ENCODE measurements at places on chromosomes 1 and 21.

DNA sequence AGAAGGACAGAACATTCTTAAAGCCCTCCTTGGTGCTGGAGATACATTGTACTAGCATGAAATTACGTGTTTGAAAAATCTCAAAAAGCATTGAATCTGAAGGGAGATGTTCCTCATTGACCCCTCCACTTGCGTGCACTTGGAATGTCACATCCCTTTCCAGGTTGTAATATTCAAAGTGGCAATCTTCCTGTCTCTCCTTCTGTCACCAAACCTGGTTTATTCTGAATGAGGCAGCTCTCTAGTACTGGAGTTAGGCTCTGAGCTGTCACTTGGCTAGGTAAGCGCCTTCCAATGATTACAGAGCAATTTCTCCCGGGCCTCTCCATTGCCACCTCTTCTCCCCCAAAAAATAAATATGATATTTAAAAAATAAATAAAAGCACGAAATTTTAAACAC is 855 bp downstream of the DSCAM start:
- peak; percentile 52 for DNase-seq

GRCh38 chr1:115114308-115114707 is 25.0 kb upstream of the TSPAN2 start:
- no peak for DNase-seq

- no peak for DNase-seq
Observed at GRCh38 chr1:19435181-19435580, 50.2 kb downstream of the CAPZB start.

GRCh38 chr1:95255826-95256225 is 21.8 kb downstream of the RWDD3 start:
- no peak for DNase-seq

GRCh38 chr1:198493329-198493728 is 47.2 kb downstream of the ATP6V1G3 start:
- no peak for DNase-seq

GRCh38 chr1:172321451-172321850 is 99.0 kb upstream of the C1orf105 start:
- no peak for DNase-seq

DNA sequence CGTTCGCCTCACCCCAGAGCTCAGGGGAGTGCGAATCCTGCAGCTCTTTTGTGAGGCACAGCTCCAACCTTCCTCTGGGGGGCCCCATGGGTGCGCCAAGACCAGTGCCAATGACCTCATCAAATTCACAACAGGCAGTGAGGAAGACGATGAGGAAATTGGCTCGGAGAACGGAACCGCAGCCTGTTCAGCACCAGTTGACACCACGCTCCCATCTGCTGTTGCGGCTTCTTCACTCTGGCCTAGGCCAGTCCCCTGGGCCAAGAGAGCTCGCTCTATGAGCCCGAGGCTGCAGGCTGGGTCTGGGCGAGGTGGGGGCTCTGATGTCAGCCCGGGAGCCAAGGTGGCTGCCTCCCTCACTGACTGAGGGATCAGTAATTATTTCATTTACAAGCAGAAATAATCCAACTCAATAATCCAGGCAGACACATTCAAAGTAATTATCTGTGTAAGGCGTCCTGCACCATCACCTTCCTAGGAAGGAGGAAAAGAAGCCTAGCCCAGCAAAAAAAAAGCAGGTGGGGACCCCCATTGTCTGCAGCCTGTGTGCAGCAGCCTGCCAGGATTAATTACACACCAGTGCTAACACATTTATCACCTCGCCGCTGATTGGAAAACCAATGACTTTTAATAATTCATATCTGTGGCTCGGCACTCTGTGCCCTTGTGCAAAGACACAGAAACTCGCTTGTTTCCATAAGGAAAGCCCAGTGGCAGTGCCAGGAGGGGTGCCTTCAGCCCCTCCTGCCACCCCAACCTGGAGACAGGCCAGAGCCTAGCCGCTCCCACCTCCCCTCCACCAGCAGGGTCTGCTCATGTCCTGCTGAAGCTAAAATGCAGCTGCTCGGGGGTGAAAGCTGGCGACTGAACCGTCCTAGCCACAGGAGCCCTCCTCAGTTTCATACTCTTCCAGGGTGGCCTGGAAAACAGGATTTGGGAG is 1.9 kb downstream of the PLEKHA6 start:
- DNase-seq = no peak

DNA sequence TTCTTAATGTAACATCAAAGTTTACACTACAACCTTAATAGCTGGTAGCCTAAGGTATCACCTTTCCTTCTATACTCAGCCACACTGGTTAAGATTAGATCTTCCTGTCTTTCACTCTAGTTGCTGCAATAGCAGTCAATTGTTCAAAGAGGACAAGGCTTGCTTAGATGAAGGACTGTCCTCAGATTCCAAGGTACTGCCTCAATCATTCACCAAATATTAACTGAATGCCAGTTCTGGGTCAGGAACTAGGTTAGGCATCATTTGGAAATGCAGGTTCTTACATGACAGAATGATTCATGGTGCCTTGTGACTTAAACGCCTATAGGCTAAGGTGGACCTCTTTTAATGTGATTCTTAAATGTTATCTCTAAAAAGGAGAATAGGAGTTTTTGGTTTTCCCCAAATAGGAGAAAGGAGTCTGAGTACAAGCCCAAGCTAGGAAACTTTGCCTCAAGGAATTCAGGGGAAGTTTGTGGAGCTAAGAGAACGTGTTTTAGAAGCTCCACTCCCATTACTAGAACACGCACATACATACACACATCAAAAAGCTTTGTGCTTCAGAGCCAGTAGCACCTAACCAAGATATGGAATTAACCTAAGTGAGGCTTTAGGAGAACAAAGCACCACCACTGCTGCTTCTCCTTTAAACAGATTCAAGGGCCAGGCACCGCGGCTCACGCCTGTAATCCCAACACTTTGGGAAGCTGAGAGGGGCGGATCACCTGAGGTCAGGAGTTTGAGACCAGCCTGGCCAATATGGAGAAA is 8.5 kb upstream of the WDR47 start:
- DNase-seq = no peak

DNA sequence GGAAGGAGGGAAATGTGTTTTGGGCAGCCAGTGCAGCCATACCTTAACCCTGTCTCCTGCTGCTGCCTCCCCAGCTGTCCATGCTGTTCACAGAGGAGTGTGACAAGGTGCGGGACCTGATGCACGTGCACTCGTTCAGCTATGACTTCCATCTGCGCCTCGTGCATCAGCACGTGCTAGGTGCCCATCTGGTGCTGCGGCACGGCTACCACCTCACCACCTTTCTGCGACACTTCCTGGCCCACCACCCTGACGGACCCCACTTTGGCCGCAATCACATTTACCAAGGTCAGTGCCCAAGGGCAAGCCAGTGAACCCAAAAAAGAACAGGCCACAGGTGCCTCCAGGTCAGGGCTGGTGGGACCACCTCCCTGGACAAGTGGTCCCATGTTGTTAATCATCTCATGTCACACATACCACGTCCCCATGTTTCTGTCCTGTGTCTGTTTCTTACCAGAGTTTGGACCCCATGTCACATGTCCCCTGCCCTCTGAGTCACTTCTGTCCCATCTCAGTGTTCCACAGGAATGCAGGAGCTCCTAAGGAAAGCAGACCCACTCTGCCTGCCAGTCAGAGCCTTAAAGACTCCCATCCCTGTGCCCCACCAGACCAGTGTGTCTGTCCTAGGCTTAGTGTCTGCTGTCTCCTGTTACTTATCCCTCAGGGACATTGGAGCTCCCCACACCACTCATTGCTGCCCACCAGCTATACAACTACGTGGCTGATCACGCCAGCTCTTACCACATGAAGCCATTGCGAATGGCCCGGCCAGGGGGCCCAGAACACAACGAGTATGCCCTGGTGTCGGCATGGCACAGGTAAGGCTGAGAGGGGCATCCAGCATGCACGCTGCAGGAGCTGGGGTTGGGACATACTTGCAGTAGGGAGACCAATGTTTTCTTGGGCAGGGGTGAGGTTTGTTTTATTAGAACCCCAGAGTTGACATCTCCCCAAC is 6.6 kb downstream of the HYI start:
- no peak for DNase-seq

DNA sequence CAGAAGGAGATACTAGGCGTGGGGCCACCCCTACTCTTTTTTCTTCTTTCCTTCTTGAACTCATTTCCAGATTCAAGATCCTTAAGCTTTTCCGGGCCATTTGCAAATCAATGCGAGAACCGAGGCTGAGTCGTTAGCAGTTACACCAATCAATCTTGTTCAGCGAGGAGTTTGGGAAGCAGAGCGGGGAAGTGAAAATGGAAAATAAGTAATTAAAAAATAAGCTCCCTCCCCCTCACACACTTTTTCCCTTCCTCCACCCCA is 1.7 kb upstream of the NEGR1 start:
- peak; percentile 92 for DNase-seq

GRCh38 chr1:214425101-214425500 is 126.3 kb downstream of the PTPN14 start:
- DNase-seq = no peak

DNA sequence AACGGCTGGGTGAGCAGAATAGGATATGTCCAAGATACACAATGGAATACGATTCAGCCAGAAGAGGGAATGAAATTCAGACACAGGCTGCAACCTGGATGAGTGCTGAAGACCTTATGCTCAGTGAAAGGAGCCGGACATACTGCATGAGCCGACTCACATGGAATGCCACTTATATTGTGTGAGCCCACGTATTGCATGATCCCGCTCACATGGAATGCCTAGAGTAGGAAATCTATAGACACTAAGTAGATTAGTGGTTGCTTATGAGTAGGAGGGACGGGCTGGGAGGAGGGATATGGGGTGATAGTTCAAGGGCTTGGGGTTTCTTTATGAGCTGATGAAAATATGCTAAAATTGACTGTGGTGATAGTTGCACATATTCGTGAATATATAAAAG is 26.8 kb downstream of the TMPRSS2 start:
- DNase-seq = no peak

- peak; percentile 62 for DNase-seq
Observed at GRCh38 chr1:94541246-94542087, at the start of gene F3. TSS of gene F3 (minus strand) at chr1:94541759. CDS start at chr1:94541636, 123 bp downstream.

DNA sequence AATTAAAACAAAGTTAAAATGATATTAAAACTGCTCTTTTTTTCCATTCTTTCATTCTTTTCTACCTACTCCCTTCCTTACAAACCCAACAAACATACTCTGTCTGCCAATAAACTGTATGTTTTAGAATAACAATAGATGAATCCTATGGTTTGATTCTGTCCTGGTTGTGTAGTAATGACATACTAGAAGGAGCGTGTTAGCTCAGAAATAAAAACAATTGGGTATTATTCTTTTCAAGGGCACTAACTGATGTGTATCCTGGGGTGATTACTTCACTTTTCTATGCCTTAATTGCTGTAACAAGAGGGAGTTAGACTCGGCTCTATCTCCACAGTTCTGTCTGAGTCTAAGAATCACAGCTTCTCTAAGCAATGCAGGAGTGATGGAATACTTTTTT is 194.4 kb downstream of the GIPC2 start:
- no peak for DNase-seq

DNA sequence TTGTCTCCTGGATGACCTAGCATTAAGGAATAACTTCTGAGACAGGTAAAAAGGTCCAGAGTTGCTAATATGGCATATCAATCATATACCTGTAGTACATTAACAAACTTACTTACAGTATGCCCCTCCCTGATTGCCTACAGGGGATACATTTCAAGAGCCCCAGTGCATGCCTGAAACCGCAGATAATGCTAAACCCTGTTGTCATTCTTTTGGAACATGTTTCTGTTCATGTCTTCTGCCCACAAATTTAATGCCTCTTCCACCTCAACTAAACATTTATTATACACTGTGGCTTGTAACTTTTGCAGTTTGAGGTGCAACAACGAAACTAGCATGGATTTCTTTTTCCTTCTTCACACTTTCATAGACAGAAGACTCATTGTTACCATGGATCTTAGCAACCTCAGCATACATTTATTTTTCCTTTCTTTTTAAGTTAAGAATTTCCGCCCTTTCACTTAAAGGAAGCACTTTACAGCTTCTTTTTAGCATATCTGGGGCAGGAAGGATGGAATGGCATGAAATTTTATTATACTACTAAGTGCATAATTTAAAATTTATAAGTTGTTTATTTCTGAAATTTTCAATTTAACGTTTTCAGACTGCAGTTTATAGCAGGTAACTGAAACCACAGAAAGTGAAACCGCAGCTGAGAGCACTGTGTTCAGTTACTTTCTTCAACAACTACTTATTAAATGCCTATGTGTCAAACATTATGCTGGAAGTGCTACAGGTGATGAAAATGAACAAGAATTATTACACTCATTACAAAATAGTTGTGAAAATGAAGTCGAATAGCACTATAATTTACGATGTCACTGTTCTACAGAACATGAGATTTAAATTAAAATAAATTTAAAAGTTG is 25.3 kb downstream of the F13B start:
- no peak for DNase-seq

DNA sequence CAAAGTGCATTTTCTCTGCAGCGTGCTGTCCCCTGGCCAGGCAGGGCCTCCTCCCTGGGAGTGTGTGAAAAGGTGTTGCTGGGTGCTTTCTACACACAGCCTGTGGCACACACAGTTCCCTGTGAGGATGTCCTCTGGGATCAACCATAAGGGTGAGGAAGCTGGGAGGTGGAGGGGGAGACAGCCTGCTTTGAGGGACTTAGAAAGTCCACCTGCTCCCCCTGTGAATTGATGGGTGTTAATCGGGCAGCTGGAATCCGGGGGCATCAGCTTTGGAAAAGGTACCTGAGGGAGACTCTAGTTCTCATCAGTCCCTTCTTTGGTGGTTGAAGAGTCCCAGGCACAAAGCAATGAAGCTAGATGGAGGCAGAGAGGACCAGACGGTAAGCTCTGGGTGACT is 35.8 kb downstream of the LHX4 start:
- DNase-seq = no peak

DNA sequence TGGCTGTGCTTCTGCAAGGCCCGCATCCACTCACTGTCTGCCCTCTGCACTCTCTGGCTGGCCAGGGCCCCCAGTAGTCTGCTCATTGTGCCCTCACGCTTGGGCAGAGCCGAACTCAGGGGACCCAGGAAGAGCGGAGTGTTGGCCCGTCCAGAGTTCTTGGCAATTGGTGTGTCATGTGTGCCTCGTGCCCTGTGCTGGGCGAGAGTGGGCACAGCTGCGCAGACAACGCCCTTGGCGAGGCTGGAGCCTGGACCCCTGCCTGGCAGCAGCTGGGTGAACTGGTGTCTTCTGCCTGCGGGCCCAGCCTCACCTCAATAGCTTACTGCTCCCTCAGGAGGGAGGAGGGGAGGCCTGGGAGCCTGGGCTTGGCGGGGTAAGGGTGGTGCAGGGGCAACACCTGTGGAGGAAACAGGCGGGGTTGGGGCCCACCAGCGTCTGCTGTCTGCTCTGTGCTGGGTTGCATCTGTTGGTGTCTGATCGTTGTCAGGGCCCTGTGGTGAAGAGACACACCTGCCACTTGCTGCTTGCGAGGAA is 2.1 kb downstream of the GUK1 start:
- no peak for DNase-seq

- DNase-seq = peak; percentile 30
Observed at GRCh38 chr21:45257673-45258341, 29.9 kb downstream of the POFUT2 start.

DNA sequence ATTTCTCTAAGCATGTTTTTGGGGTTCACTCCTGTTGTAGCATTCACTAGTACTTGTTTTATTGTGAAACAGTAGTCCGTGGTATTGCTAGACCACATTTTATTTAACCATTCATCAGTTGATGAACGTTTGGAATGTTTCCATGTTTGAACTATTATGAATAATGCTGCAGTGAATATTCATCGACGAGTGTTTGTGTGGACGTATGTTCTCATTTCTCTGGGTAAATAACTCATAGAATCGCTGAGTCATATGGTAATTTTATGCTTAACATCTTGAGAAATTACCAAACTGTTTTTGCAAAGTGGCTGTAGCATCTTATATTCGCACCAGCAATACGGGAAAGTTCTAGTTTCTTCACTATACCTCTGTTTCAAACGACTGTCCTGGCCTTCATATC is 28.0 kb upstream of the KAZN start:
- no peak for DNase-seq

GRCh38 chr1:32775640-32776337 is 41.4 kb downstream of the YARS1 start:
- DNase-seq = no peak

Measured in NCI-H1417 (cell line).